ENCODE measurements at places on chromosomes 6 and 20. TPM values are rescaled to one million over a fixed set of nuclear protein-coding genes. Genes with fewer than 3 reads are reported as not detected.

DNA sequence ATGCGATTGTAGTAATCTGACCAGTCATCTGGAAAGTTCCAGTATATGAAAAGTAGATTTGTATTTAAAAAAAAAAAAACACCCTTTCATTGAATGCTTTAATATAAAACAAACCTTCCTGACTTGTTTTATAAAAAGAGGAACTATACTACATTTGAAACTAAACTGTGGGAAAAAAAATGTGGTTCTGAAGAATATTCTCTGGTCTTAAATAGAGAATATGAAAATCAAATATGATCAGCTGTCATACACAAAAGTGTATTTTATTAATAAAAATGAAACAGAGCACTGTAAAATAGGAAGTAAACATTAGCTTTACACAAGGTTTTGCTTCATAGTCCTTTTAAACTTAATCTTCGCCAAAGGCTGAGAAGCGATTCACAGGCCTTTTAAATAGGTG, 25.3 kb upstream of the CD83 start:
- no peak for DNase-seq

DNA sequence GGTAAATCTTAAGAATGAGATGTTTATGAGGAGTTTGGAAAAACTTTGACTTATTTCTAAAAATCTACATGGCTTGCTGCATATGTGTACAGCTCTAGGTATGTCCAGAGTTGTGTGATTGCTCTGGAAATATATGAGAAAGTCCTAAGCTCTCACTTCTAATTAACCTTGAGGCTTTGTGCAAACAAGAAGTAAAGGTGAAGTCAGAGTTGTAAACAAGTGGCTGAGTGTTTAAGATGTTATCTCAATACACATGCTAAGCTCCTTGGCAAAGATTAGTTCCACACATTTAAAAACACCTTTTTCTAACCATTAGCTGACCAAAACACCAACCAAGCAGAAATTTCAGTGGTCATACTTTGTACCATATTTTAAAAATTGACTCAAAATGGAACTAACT, 684.2 kb downstream of the HTR1B start:
- DNase-seq: no peak

- no peak for DNase-seq
Measured at GRCh38 chr6:138115201-138115600, 8.0 kb upstream of the PERP start.

DNA sequence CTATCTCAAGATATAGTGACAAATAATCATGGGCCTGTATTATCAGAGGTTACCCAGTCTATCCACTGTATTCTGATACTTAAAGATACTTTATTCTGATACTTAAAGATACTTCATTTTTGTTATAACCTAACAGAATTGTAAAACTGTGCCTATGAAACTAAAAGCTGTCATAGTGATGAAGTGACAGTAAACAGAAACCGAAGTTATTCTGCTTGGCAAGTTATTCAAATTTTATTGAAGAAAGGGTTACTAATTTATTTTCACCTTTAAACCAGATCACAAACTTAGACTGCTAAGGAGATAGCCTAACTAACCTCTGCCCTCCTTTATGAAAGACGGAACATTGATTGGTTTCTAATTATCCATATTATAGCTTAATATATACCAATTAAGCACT, 604.6 kb upstream of the IMPG1 start:
- no peak for DNase-seq

The FGD2 gene
- not detected for total RNA-seq

Data from IMR-90 (cell line).